Effector memory CD4-positive, alpha-beta T cell (primary cell): ENCODE measurements at places on chromosomes 2 and 18.

DNA sequence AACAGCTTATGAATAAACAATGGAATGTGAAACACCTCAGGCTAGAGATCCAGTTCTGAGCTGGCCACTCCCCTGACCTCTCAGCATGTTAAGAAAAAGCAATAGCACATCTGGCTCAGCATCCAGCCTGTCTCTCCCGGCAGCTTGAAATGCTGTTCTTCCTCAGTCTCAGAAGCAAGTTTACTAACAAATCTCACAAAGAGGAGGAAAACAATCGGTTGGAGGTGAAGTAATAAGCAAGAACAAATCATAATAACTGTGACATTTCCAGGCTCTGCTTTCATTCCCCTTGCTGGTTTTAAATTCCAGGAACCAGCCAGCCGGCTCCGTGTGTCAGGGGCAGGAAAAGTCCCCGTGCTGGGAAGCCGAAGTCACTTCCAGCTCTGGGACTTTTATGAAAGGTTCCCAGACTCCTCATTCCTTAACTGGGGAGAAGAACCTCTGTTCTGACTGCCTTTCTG is 133.9 kb upstream of the ARL4C start:
- no peak for DNase-seq

DNA sequence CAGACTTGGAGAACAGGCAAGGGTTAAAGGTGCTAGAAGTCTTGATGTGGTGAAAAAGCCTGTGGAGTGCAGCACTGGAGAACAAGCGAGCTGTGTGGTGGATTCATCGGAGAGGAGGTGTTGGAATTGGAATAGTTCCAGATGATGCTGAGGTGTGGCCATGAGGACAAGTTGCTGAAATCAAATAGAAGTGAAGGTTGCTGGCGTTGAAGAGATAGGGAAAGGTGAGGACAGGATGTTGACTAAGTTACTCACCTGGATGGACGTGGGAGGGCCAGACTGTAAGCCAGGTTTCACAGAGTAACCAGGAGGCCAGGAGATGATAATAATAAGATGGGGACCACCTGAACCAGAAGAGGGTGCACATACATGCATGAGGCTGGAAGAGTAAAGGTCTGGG is 173.4 kb downstream of the DIS3L2 start:
- no peak for DNase-seq

DNA sequence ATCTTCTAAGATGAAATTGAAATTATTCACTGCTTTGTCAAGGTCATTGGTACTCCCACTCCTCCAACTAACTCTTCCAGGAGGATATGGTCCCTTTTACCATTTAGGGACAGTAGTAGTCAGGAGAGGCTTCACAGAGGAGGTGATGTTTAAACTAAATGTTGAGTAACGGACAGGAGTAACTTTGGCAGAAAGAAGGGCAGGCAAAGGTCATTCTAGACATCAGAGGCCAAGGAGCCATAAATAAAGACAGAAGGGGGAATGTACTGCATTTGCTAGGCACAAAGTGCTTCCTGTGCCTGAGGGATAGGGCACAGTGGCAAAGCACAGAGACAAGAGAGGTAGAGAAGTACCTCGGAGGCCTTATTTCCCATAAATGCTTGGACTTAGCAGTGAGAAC is 14.6 kb upstream of the ACMSD start:
- DNase-seq = no peak

DNA sequence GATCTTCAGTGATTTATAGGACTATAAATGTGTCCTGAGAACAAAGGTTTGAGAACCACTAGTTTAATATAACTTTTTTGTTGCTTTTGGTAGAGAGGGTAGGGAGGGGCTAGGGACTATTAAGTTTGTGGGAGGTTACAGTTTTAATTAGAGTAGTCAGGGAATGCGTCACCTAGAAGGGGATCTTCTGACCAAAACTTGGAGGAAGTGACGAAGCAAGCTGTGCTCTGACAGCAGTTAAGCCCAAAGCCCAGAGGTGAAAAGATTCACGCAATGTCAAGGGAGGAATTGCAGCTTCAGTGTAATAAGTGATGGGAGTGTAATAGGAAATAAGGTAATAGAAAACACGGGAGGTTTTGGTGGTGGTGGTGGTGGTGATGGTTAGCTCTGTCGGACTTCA is 8.1 kb downstream of the TDRD15 start:
- DNase-seq = no peak

GRCh38 chr18:76619621-76620315 is 124.7 kb upstream of the ZNF516 start:
- no peak for DNase-seq

GRCh38 chr2:3293221-3293620 is 84.4 kb downstream of the EIPR1 start:
- DNase-seq = no peak

DNA sequence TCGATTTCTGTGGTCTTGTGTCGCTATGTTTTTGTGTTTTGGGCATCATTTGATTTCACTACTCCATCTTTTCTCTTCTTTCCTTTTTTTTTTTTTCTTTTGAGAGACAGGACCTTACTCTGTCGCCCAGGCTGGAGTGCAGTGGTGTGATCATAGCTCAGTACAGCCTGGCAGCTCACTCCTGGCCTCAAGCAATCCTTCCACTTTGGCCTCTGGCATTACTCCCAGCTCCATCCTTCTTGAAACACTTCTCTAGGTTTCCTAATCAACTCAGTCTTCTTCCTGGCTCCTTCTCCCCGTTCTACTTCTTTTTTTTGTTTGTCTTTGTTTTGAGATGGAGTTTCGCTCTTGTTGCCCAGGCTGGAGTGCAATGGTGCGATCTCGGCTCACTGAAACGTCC is 26.5 kb downstream of the TCF23 start:
- no peak for DNase-seq
